ENCODE measurements at places on chromosomes 1 and 21. TPM values are rescaled to one million over a fixed set of nuclear protein-coding genes. Genes with fewer than 3 reads are reported as not detected.
A peak's percentile ranks its signal among the peaks of the same experiment; 100 is the strongest.

GRCh38 chr1:229230140-229230892 lies 40.6 kb upstream of the RAB4A start:
- DNase-seq: no peak

Gene CADM3
- total RNA-seq: 1.2 TPM

Gene AQP10
- total RNA-seq: 0.20 TPM

DNA sequence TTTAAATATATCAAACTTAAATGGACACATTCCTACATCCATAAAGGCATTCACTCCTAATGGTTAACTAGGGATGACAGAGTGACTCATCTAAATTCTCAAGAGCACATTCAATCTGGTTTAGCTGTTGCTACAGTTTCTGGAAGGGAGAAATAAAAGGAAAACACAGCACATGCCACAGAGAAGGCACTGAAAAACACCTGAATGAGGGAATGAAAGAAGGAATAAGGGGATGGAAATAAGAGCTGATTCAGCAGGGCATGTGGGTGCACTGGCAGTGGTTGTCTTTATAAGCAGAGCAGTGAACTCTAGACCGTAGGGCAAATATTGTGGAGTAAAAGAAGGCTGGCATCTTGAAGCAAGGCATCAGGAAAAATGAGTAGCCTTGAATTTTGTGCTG lies 79.3 kb downstream of the LHX4 start:
- DNase-seq: no peak

Gene NEXN
- total RNA-seq: 12.2 TPM

- DNase-seq: no peak
Observed at GRCh38 chr1:78286686-78287085, 204.1 kb upstream of the PTGFR start.

DNA sequence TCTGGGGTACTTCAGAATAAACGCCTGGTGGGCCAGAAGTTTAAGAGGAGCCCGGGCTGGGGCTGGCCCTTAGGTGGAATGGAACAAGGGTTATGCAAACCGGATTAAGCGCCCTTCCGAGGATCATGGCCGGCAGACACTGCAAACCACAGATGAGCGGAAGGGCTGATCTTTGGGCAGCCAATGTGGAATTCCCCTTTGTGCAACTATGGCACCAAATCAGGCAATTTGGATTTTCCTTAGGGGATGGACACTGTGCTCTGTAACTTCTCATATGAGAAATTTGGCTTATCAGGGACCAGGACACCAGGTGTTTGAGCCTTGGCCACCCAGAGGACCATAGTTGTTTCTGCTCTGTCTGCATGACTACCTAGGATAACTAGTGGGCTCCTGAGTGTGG lies 5.7 kb upstream of the IL10 start:
- no peak for DNase-seq

DNA sequence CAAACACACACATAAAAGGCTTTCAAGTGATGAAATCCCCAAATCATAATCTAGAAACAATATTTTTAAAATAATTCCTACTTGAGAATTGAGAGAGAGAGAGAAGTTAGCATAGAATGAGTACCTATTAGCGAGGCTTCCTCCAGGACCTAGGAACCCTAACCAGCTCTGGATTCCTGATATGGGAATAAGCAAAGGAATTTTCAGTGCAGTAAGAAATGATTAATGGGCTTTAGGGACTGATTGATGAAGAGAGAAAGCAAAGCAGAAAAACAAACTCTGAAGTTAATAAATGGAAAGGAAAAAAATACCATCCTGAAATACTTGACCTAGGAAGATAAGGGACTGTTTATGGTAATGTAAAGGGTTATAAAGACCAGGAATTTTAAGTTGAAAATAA lies 60.6 kb downstream of the WARS2 start:
- DNase-seq: no peak

Gene KCNA10
- total RNA-seq: not detected

Gene ZBTB8OS
- total RNA-seq: 20.3 TPM

GRCh38 chr1:44336668-44337067 lies 18.4 kb downstream of the ERI3 start:
- DNase-seq: no peak

Gene PGLYRP4
- total RNA-seq: 4.3 TPM

GRCh38 chr1:54342742-54343687 lies 63.2 kb downstream of the SSBP3 start:
- peak; percentile 52 for DNase-seq

Gene CFHR2
- not detected for total RNA-seq

GRCh38 chr1:161311595-161312181 lies 1.9 kb upstream of the MPZ start:
- DNase-seq: no peak

Measured in skin of body (tissue), 3 donors.